RWPE2 (cell line): ENCODE measurements at places on chromosomes 5 and 9.

DNA sequence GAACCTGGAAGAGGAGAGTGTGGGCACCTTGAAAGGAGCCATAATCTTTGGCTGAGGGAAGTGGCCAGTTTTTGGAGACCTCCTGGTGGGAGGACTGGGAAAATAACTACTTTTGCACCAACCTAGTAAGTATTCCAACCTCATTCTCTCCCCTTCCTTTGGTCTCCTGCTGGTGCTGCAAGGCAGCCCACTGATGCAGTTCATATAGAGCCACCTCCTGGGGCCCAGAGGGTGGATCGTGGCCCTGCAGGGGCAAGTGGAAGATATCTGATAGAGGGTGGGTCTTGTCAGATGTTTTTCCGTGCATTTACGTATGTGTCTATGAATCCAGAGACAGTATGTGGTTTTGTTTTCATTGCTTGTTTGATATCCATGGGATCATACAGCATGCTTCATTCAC is 172.8 kb upstream of the PITX1 start:
- no peak for DNase-seq

DNA sequence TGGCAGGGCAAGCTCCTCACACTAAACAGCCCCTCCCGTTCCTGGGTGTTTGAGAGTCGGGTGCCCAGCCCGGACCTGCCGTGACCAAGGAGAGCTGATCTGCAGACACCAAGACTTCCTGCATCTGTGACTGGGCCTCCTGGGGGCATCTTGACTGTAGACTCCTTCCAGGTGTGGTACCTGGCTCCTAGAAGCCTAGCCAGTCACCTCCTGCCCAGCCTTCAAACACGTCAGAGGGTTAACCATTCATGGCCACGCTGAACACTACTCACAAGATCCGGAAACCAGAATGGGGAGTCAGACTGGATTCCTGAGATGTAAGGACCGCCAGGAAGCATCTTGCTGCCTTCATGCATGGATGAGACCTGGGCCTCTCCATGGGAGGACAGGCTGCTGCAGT is 3.7 kb upstream of the LCN2 start:
- peak; percentile 68 for DNase-seq

DNA sequence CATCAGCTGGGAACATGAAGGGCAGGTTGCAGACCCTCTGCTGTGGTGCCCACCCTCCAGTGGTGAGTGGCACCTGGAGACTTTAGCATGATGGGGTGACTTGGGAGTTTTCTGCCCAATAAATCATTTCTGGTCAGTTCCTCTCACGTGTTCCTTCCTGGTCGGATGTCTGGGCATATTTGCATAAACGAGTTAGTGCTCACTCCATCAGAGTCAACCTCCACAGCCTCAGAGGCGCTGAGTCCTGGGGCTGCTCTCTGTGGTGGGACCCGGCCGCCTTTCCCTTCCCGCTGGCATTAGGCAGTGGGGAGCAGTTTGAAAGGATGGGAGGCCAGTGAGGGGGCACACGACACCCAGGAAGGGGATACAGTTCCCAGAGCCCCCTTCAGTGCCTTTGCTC is 114.0 kb upstream of the FCN2 start:
- DNase-seq, result no peak

GRCh38 chr9:32431940-32432555 is 47.6 kb downstream of the ACO1 start:
- DNase-seq, result no peak

DNA sequence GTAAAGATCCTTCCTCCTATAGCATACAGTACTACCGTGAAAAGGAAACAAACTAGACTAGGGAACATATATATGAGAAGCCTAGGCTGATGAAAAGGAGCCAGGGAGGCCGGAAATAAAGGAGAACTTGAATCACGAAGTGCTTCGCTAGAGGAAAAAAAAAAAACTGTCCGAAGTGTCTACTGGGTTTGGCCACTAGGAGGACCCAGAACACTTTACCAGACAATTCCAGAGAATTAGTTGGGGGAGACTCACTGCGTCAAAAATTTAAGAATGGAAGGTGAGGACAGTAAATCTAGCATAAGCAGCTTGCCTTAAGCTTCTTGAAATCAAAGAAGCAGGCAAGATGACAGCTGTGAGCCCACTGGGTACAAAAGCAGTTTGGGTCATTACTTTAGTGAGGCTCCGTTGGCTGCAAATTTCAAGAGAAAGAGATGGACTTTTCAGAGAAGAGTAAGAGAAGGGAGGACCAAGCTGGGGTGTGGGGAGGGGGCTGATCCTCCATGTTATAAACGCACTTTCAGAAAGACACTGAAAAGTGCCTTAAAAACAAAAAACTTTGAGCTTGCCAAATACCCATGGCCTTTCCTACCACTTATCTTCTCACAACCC is 47.4 kb downstream of the P4HA2 start:
- no peak for DNase-seq

GRCh38 chr5:171908638-171909037 is 97.8 kb downstream of the FBXW11 start:
- no peak for DNase-seq

DNA sequence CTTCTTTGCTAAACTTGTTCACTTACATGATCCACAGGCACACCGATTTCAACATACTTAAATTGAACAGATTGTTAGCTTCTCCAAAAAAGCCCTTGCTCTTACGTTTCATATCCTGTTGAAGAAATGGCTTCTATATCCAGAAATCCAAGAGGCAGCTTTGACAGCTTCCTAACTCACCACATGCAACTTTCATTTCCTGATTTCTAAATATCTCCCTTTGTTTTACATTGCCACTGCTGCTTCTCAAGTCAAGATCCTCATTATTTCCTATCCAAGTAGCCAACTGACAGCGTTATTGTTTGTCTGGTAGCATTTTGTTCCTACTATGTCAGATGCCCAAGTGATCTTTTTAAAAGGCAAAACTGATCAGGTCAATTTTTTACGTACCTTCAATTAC is 913.2 kb upstream of the TYRP1 start:
- no peak for DNase-seq

- DNase-seq, result no peak
Observed at GRCh38 chr5:167261309-167262100, 1029.9 kb upstream of the WWC1 start.

- no peak for DNase-seq
Observed at GRCh38 chr5:91443023-91443422, 59.9 kb upstream of the ARRDC3 start.

DNA sequence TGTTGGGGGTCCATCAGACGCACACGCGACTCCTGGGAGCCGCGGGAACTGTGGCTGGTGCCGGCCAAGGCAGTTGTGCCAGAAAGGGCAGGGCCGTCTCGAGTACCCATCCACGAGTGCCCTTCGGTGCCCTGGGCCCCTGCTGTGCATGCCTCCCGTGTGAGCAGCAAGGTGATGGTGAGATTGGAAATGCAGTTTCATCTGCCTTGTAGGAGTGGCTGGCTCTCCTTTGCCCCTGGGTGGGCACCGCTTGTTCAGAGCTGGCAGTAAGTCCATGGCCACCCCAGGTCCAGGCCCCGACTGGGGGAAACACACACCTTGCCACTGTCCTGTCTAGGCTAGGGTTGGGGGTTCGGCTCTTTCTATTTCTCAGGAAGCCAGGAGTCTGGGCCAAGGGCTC is 5.7 kb downstream of the NKD2 start:
- DNase-seq, result peak; percentile 61
